Esophagus squamous epithelium (tissue), 5 donors: ENCODE measurements at places on chromosomes 11 and 22.

DNA sequence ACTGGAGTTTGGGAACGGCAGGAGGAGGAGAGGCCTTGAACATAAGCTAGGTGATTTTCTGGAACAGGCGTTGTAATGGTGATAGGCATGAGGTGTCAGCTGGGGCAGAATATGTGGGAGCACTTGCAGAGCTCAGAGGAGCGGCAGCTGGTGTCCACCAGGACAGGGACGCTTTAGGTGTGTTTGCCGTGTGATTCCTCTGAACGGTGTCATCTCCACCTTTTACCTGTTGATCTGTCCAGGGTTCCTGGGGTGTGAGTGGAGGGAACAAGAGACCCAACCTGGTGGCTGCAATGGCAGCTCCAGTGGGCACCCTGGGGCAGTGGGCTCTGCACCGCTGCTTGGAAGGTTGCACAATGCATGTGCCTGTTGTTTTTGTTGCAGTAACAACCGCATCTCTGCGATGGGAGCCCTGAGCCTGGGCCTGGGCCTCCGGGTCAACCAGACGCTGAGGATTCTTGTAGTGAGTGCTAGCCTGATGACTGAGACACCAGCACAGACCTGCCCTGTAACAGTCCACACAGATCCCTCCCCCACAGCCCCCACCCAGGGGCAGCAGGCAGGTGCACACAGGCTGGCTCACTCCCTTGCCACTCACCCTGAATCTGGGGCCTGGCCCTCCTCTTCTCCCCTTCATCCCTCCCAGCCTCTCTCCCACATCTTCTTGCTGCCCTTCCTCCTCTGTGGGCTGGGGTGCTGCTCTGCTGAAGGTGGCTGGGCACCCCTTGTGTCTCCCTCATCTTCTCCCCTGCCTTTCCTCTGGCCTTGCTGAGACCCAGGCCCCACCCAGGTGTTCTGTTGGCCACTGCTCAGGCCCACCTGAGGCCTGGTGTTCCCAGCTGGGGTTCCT is 9.2 kb downstream of the LRRC74B start:
- DNase-seq: no peak

DNA sequence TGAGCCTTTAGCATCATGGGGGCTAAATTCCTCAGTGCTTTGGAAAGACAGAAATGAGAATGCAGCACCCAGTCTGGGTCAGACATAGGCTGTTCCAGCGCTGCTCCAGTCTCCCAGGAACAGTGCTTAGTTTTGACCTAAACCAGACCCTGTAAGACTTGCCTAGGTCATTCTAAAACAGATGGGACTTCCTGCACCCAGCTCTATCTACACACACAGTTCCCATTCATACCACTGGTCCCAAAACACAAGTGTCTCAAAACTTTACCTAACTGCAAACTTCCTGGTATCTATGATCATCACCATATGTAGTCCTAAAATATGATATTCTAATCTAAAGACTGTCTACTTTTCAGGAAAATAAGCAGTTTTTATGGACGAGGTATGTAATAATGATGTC is 37.9 kb downstream of the PRCP start:
- DNase-seq: no peak

- DNase-seq: no peak
These were observed 43.2 kb upstream of the YPEL1 start for GRCh38 chr22:21778705-21779363.

GRCh38 chr11:94553938-94554337 is 10.2 kb downstream of the FUT4 start:
- DNase-seq: no peak

- DNase-seq: no peak
These were observed 53.8 kb downstream of the CASP12 start for GRCh38 chr11:104844451-104844850.

DNA sequence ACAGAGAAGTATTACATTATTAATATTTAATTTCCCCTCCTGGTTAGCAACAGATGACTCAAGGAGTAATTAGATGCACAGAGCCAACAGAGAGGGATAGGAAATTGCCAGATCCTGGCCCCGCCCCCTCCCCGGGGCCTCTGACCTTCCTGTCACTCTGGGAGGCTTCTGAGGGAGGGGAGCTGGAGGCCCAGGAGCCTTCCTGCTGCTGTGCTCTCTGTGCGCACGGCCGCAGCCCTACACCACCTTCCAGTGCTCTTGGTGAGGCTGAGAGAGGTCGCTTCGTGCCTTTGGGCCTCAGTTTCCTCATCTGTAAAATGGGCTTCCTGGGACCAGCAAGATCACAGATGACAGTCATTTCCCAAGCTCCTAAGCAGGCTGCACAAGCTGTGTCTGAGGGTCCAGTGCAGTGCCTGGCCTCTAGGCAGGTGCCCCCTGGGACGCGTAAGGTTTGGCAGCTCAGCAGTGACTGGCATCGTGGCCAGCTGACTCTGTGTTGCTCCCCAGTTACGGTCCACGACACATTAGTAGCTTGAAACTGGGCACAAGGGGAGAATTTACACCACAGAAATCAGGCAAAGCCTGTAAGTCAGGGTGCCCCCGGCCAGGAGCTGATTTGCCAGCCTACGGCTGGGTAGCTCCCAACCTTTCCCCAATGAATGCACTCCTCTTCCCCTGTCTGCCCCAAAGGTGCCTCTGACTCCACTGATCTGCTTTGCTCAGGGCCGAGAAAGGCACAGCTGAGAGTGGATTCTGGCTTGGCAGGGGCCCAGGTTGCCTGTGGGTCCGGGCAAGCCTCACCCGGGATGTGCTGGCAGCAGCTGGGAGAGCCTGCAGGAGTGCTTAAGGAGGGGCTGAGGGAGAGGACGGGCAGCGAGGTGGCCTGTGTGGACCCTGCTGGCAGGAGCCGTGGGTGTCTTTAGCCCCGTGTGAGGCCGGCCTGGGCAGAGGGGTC is 2.3 kb downstream of the ADORA2A start:
- no peak for DNase-seq

- DNase-seq: no peak
These were observed 258.5 kb downstream of the FAM76B start for GRCh38 chr11:95531116-95531515.

GRCh38 chr22:46463435-46464227 is 73.8 kb downstream of the CELSR1 start:
- no peak for DNase-seq

DNA sequence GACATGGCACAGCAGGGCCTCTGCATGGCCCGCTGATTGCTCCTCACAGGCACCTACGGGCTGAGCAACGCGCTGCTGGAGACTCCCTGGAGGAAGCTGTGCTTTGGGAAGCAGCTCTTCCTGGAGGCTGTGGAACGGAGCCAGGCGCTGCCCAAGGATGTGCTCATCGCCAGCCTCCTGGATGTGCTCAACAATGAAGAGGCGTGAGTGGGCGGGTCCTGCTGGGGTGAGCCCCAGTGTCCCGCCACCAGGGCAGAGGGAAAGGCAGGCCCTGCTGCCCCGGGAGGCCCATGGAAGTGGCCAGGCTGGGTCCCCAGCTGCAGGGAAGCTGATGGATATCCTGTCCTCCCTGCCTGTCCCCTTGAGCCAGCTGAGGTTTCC is 18.6 kb upstream of the DGCR8 start:
- no peak for DNase-seq

- no peak for DNase-seq
These were observed 3.1 kb upstream of the CATSPERZ start for GRCh38 chr11:64296830-64297698.

GRCh38 chr22:20060700-20061480 is 19.2 kb upstream of the DGCR8 start:
- DNase-seq: no peak
